ENCODE measurements at places on chromosomes 5 and 9. TPM values are rescaled to one million over a fixed set of nuclear protein-coding genes. Genes with fewer than 3 reads are reported as not detected.

The SLIT3 gene
- 11.5 TPM for total RNA-seq

- H3K27ac ChIP-seq = no peak overlapping the region
- H3K4me1 ChIP-seq = peaks cover 7% of the 10 kb centered on the region
- no peak for DNase-seq
- H3K27me3 ChIP-seq = no peaks in the 10 kb centered on the region
- H3K4me3 ChIP-seq = no peak overlapping the region
Observed at GRCh38 chr5:88944751-88945531, 62.0 kb upstream of the MEF2C start.

DNA sequence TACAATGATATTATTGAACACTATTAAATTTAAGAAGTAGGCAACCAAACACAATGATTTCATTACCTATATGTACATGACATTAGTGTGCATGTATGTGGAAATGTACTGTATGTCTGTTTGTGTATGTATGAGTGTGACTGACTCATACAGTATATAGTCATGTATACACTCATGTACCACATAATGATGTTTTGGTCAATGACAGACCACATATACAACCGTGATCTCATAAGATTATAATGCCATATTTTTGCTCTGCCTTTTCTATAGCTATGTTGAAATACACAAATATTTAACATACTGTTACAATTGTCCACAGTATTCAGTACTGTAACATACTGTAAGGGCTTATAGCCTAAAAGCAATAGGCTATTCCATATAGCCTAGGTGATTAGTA, 19.7 kb downstream of the SVEP1 start:
- H3K27ac ChIP-seq = no peak overlapping the region
- no peak for DNase-seq
- H3K4me3 ChIP-seq = no peak overlapping the region
- no peaks in the 10 kb centered on the region for H3K27me3 ChIP-seq
- H3K4me1 ChIP-seq = no peaks in the 10 kb centered on the region

- H3K27me3 ChIP-seq = no peaks in the 10 kb centered on the region
- no peaks in the 10 kb centered on the region for H3K36me3 ChIP-seq
- peaks cover 14% of the 10 kb centered on the region for H3K4me1 ChIP-seq
- H3K4me3 ChIP-seq = peak overlapping the region; percentile 96
- peak overlapping the region; percentile 99 for H3K27ac ChIP-seq
- DNase-seq = no peak
Observed at GRCh38 chr9:2242831-2243330, 227.7 kb downstream of the SMARCA2 start.

DNA sequence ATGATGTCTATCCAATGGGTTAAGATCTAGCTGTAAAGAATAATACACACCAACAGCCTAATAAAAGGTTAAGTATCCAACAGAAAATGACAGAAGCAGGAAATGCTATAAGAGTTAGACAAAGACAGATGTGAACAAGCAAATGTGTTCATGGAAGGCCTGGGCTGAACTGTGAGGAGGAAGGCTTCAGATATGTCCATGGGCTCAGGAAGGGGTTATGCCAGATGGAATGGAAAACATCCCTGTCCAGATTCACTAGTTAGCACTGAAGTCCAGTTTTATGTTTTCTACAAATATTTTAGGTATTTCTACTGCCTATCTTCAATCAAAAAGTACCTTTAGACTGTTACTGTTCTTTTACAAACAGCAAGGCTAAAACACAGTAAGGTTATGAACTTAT, 27.1 kb downstream of the ERAP1 start:
- H3K4me3 ChIP-seq = no peak overlapping the region
- H3K36me3 ChIP-seq = peaks cover 12% of the 10 kb centered on the region
- no peak overlapping the region for H3K27ac ChIP-seq
- no peaks in the 10 kb centered on the region for H3K27me3 ChIP-seq
- H3K4me1 ChIP-seq = no peaks in the 10 kb centered on the region

The RAB3C gene
- 36.2 TPM for total RNA-seq

DNA sequence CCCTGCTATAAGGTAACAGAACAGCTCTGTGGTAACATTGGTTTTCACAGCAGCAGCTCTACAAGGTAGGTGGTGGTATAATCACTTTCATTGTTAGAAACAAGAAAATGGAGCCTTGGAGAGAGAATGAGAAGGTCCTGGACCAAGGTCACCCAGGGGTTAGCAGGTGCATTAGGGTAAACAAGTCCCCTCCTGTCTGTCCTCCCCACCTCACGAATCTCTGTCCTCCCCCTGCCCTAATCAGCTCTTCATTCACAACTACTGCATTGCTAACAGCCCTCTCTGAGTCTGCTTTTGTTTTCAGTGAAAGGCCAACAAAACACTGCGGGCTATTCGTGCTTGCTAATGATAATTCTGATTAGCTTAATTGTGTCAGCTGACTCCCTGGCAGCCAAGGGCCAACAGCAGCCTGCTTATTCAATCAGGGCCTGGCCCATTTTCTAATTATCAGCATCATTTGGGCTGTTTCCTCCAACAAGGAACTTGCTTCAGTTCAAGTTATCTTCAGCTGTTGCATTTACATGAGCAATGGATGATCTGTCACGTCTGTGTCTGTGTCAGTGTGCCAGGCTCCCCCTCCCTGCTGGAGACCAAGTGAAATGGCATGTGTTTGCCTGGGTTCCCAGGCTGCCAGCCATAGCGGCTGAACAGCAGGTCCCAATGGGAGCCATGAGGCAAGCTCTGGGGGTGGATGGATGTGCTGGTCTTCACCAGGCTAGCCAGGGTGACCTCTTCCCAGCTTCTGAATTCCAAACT, 56.7 kb upstream of the EQTN start:
- no peak overlapping the region for H3K27ac ChIP-seq
- H3K27me3 ChIP-seq = peaks cover 2% of the 10 kb centered on the region
- DNase-seq = no peak
- H3K36me3 ChIP-seq = no peaks in the 10 kb centered on the region

The SOHLH1 gene
- not detected for total RNA-seq

The CRB2 gene
- 6.8 TPM for total RNA-seq

The PAPPA gene
- 10.5 TPM for total RNA-seq

DNA sequence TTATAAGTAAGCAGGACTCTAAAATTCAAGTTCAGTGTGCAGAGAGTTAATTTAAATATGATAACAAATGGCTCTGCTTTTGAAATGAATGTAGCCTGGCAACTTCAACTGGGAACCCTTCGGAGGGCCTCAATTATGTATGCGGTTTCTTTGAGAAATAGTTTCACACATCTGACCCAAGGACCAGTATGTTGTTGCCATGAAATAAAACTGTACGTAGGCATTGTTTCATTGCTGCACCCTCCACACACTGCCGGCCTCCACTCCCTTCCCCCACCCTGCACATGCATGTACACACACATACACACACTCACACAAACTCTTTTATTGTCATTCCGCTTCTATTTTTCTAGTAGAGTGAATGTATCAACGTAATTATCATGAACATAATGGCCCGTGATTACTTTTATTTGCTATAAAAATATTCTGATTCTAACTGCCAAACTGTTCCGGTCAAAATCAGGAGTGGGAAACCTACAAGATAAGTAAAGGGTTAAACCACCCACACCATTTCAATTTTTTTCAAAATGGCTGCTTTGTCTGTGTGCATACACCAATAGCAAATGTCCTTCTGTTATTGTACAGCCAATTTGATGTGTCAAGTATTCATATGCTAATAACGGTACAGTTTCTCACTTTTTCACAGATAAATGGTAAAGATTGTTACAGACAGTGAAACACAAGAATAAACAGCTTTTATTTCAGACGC, 215.5 kb upstream of the TMEM161B start:
- H3K36me3 ChIP-seq = no peaks in the 10 kb centered on the region
- no peak overlapping the region for H3K4me3 ChIP-seq
- H3K27me3 ChIP-seq = peaks cover 2% of the 10 kb centered on the region
- H3K27ac ChIP-seq = no peak overlapping the region
- no peak for DNase-seq
- peaks cover 17% of the 10 kb centered on the region for H3K4me1 ChIP-seq

DNA sequence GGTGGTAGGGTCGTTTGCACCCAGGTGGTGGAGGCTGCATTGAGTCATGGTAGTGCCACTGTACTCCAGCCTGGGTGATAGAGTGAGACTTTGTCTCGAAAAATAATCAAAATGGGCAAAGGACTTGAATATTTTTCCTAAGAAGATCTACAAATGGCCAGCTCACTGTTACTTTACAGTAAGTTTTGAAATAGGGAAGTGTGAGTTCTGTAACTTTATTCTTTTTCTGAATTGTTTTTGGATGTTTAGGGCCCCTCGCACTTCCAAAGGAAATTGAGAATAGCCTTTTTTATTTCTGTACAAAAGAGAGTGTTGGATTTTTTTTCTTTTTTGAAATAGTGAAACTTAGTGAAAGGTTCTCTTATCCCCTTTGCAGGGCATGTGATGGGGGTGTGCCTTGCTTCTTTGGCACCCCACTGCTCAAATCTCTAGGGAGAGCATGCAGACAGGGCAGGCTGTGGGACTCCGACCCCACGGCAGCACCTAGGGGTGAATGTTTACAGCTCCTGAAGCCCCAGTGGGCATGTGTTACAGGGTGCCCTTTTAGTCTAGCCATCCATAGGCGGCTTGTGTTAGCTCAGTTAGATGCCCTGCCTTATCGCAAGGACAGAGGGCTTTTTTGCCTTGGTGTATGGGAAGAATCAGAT, 33.3 kb downstream of the GPBP1 start:
- no peak for DNase-seq
- H3K4me1 ChIP-seq = peaks cover 8% of the 10 kb centered on the region
- H3K27me3 ChIP-seq = no peaks in the 10 kb centered on the region

- no peaks in the 10 kb centered on the region for H3K36me3 ChIP-seq
- peak overlapping the region; percentile 100 for H3K27ac ChIP-seq
- H3K4me1 ChIP-seq = peaks cover 20% of the 10 kb centered on the region
- no peak for DNase-seq
Observed at GRCh38 chr9:72363236-72363635, 1.8 kb downstream of the ZFAND5 start.

The STING1 gene
- not detected for total RNA-seq

- H3K4me3 ChIP-seq = no peak overlapping the region
- H3K36me3 ChIP-seq = peaks cover 18% of the 10 kb centered on the region
- H3K27me3 ChIP-seq = peaks cover 2% of the 10 kb centered on the region
- no peak overlapping the region for H3K27ac ChIP-seq
- peaks cover 27% of the 10 kb centered on the region for H3K4me1 ChIP-seq
- no peak for DNase-seq
Observed at GRCh38 chr5:15933259-15934207, 246.1 kb downstream of the MARCHF11 start.

DNA sequence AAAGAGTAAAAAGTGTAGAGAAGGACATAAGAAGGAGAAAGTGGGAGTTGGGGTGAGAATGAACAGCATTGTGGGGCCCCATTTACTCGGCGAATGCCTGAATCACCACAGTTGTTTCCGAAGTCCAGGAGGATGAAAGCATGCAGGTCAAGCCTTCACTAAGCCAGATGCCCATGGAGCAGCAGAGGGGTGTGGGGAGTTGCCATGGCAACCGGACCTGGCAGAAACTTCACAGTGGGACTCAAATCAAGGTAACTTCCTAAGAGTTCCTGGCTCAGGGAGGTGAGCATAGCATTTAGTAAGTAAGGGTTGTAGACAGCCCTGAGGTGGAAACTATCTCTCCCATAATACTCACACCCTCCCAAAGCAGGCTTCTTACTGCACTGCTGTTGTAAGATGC, 357.1 kb downstream of the TRIM32 start:
- peak; percentile 22 for DNase-seq
- H3K36me3 ChIP-seq = no peaks in the 10 kb centered on the region
- peaks cover 19% of the 10 kb centered on the region for H3K4me1 ChIP-seq
- peaks cover 1% of the 10 kb centered on the region for H3K27me3 ChIP-seq
- peak overlapping the region; percentile 11 for H3K27ac ChIP-seq

GRCh38 chr9:130549093-130549735, 30.2 kb upstream of the FUBP3 start:
- peaks cover 4% of the 10 kb centered on the region for H3K27me3 ChIP-seq
- H3K36me3 ChIP-seq = peaks cover 4% of the 10 kb centered on the region
- no peak overlapping the region for H3K4me3 ChIP-seq
- H3K27ac ChIP-seq = no peak overlapping the region

DNA sequence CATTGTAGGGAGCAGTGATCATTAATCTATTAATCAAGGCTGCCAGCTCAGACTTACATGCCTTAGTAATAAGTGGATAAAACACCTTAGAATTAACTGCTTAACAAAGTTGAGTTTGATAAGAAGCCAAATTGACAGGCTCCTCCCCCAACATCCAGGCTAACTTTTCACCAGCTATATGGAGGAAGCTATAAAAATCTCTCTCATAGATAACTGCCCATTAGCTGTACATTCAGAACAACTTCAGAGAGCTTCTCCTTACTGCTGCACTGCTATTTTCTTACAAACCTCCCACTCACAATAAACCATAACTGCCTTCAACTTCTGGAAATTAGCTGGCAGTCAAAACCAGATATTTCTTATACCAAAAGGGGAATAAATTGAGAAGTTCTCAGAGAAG, 364.1 kb downstream of the PRELID2 start:
- H3K4me1 ChIP-seq = no peaks in the 10 kb centered on the region
- no peak overlapping the region for H3K27ac ChIP-seq
- H3K36me3 ChIP-seq = no peaks in the 10 kb centered on the region
- H3K4me3 ChIP-seq = no peak overlapping the region
- H3K27me3 ChIP-seq = no peaks in the 10 kb centered on the region
- DNase-seq = no peak

GRCh38 chr9:136042541-136042940, 52.5 kb downstream of the NACC2 start:
- H3K27ac ChIP-seq = no peak overlapping the region
- H3K4me1 ChIP-seq = no peaks in the 10 kb centered on the region
- H3K27me3 ChIP-seq = peaks cover 1% of the 10 kb centered on the region
- DNase-seq = no peak

The CORO2A gene
- 23.9 TPM for total RNA-seq

- no peak for DNase-seq
- no peak overlapping the region for H3K27ac ChIP-seq
Observed at GRCh38 chr9:73916016-73916673, 581.0 kb upstream of the RORB start.

- H3K27ac ChIP-seq = no peak overlapping the region
- H3K4me3 ChIP-seq = no peak overlapping the region
- H3K27me3 ChIP-seq = peaks cover 1% of the 10 kb centered on the region
- no peak for DNase-seq
- H3K36me3 ChIP-seq = peaks cover 7% of the 10 kb centered on the region
Observed at GRCh38 chr5:128491291-128491690, 46.8 kb downstream of the FBN2 start.

- H3K36me3 ChIP-seq = peaks cover 10% of the 10 kb centered on the region
- H3K27ac ChIP-seq = no peak overlapping the region
- H3K4me3 ChIP-seq = no peak overlapping the region
- H3K27me3 ChIP-seq = no peaks in the 10 kb centered on the region
- DNase-seq = no peak
Observed at GRCh38 chr9:105306351-105307140, 62.1 kb downstream of the SLC44A1 start.

The BNC2 gene
- 15.2 TPM for total RNA-seq

Measured in glutamatergic neuron (in vitro differentiated cells).